Occipital lobe (tissue), 3 donors: ENCODE measurements at places on chromosomes 16 and 17. TPM values are rescaled to one million over a fixed set of nuclear protein-coding genes. Genes with fewer than 3 reads are reported as not detected.

GRCh38 chr17:78898947-78899346 is 4.1 kb downstream of the CEP295NL start:
- no peak for DNase-seq

- DNase-seq: no peak
These were observed 1.5 kb downstream of the CACNA1H start for GRCh38 chr16:1154291-1154886.

- DNase-seq: no peak
These were observed 17.8 kb downstream of the RARA start for GRCh38 chr17:40326832-40327199.

- DNase-seq: no peak
These were observed 33.7 kb downstream of the GDE1 start for GRCh38 chr16:19488213-19488640.

- DNase-seq: no peak
These were observed 71.3 kb upstream of the BCAR1 start for GRCh38 chr16:75322740-75323139.

GRCh38 chr17:66416207-66416940 is 114.0 kb downstream of the PRKCA start:
- no peak for DNase-seq

DNA sequence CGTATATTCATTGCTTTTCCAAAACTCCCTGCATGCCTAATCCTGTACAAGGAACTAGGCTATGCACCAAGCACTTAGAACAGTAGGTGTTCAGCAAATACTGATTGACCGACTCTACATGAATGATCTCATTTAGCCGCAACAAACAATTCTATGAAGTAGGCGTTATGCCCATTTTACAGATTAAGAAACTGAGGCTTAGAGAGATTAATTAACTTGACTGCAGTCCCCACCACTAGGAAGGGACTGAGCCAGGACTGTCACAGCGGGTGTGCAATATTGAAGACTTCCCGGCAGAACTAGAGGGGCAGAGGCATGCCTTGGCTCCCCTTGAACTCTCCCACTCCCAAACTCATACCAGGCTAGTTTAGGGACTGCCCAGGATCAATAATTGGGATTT is 10.5 kb upstream of the N4BP1 start:
- DNase-seq: no peak

GRCh38 chr16:87740441-87740840 is 25.3 kb downstream of the KLHDC4 start:
- DNase-seq: no peak

DNA sequence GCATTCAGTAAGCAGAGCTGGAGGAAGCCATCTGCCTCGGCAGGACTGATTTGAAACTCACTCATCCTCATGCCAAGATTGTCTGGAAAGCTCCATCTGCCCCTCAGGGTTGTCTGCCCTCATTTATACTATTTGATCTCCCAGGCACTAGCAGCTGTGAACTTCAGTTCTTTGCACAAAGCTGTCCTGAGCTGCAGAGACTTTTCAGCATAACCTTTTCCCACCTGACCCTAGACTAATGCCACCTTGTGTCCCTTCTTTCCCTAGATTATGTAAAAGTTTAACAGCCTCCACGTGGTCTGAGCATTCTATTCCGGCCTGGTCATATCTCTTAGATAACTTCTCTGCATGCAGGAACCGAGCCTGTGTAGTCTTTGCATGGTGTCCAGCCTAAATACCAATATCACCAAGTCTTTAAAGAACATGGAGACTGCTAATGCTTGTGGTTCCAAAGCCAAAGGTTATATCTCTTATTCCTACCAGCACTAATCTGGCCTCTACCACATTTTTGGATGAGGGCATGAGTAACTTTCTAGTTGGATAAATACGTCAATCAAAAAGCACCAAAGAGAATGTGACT is 29.1 kb downstream of the STAT5A start:
- DNase-seq: no peak

GRCh38 chr16:88497561-88498462 is 44.7 kb downstream of the ZFPM1 start:
- DNase-seq: no peak

GRCh38 chr17:6599364-6599763 is 41.1 kb downstream of the KIAA0753 start:
- no peak for DNase-seq

DNA sequence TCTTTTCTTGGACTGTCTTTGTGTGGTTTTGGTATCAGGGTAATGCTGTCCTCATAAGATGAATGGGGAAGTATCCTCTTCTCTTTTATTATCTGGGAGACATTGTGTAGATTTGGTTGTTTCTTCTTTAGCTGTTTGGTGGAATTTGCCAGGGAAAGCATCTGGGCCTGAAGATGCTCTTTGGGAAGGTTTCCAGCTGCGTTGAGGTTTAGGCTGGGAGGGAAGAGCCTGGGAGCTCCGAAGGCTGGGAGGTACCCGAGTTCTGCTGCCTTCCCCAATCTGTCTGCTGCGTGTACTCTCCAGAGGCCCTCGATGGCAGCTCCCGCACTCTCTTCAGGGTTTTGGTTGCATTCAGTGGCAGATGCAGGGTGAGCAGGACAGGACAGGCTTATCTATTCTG is 25.6 kb upstream of the CRISPLD2 start:
- DNase-seq: no peak

GRCh38 chr17:31530391-31530985 is 139.0 kb downstream of the RAB11FIP4 start:
- no peak for DNase-seq

DNA sequence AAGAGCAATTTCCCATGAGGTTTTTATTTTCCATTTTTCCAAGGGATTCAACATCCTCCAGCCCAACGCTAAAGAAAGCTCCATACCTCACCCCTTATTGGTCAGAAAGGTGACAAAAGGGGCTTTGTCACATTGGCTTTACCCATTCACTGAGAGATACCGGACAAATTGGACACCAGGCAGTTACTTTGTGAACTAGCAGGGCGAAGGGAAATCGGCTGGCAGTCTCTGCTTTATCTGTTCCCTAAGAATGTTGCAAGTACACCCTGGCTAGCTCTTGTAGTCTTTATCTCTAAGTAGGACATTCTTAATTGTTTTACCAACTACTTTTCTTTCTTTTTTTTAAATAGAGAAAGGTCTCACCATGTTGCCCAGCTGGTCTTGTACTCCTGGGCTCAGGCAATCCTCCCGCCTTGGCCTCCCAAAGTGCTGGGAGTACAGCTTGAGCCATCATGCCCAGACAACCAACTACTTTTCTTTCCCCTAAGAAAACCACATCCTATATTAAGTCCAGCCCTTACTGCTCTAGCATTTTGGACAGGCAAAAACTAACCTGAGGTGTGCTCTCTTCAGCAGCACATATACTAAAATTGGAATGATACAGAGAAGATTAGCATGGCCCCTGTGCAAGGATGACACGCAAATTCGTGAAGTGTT is 16.8 kb downstream of the PRPSAP1 start:
- no peak for DNase-seq

DNA sequence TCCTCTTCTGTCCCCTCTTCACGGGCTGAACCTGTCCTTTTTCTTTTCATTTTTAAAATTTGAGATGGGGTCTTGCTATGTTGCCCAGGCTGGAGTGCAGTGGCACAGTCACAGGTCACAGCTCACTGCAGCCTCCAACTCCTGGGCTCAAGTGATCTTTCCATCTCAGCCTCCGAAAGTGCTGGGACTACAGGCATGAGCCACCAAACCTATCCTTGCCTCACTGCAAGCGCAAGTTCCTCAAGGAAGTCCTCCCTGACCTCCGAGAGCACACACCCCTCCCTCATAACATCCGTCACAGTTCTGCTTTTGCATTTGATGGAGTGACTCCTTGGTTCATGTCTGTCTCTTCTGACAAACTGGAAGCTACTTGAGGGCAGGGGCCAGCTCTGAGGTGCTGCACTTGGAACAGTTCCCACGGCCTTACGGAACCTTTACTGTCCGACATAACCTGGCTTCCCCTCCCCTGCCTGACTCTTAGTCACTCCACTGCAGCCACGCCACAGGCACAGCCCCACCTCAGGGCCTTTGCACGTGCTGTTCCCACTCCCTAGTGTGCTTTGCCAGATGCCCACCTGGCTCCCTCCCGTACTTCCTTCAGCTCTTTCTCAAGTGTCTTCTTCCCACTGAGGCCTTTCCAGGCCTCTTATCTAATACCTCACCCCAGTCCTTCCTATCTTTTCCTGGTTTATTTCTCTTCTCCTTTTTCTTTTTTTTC is 4.4 kb downstream of the TBX6 start:
- no peak for DNase-seq

GRCh38 chr17:8887834-8888703 is 20.6 kb upstream of the PIK3R6 start:
- no peak for DNase-seq

GRCh38 chr17:46212634-46213435 is 19.6 kb upstream of the KANSL1 start:
- no peak for DNase-seq

- no peak for DNase-seq
These were observed 62.4 kb upstream of the MTMR4 start for GRCh38 chr17:58576679-58577367.

DNA sequence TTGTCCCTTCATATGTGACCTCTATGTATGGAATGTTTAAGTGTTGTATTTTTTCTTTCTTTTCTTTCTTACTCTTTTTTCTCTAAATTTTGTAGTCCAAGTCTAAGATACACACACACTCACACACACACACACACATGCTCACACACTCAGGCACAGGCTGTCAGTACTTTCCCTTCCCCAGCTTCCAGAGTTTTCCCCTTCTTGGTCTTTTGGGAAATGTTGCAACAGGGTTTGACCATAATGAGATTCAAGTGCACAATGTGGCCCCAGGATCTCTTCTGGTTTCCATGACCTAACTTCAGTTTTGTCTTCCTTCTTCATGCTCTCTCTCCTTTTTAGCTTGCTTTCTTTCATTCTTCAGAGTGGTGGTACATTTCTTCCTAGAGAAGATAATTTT is 289.8 kb upstream of the FOXF1 start:
- DNase-seq: no peak

DNA sequence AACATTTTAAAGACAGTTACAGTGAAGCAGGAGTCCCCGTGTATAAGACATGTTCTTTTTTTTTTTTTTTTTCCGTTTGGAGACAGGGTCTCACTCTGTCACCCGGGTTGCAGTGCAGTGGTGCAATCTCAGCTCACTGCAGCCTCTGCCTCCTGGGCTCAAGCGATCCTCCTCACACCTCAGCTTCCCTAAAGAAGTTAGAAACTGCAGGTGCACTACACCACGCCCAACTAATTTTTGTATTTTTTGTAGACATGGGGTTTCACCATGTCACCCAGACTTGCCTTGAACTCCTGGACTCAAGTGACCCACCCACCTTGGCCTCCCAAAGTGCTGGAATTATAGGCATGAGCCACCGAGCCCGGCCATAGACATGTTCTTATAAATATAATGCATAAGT is 3.0 kb downstream of the EVI2B start:
- DNase-seq: no peak

DNA sequence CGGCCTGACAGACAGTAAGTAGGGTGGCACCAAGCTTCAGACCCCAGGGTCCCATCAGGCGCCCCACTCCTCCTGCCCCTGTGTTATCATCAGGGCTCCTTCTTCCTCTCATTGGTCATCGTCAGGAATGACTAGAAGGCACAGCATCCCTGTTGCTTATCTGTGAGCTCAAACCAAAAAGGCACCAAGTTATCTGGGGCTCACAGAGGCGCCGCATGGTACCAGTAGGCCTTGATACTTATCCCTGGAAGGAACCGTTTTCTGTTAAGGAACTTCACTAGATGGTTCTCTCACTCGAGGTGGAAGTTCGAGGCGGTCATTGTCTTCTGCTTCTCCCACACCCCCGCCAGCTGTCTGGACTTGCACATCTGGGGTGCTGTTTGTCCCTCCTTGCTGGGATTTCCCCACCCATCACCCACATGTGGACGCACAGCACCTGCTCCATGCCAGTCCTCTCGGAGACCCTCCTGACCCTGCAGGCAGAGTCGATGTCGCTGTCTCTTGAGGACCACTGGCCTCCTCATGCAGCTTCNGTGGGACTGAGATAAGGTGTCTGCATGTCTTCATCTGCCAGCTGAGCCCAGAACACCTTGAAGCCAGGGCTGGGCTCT is 52.1 kb downstream of the METRNL start:
- DNase-seq: no peak

DNA sequence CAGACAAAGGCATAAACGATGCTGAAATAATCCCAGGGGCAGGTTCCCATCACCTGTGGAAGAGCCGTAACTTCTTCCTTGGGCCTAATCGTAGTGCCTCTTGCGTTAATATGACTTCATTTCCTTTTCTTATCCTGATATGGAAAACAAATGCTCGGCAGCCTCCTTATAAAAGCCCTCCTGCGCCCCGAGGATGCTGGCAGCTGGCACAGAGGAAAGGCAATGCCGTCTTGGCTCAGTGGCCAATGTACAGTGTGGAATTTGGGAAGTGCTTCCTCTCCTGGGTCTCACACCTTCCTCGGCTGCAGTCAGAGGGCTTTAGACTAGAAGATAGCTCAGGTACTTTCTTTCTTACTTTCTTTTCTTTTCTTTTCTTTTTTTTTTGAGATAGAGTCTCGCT is 3.4 kb downstream of the SCN4A start:
- no peak for DNase-seq

- no peak for DNase-seq
These were observed 51.2 kb upstream of the NKD1 start for GRCh38 chr16:50496990-50497389.

GRCh38 chr16:807347-808084 is 7.0 kb upstream of the GNG13 start:
- peak; percentile 74 for DNase-seq

DNA sequence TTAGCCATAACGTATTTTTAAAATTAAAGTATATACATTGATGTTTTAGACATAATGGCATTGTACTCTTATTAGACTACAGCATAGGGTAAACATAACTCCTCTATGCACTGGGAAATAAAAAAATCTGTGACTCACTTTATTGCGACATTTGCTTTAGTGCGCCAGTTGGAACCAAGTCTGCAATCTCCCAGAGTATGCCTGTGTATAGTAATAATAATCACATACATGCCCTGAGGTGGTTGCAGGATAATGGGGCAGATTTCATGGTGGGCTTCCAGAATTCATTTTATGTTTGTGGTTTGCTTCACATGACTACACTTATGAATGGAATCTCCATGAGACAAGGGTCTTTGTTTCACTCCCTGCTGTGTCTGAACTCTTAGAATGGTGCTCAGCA is 66.9 kb upstream of the N4BP1 start:
- no peak for DNase-seq

Gene PIPOX
- 4.1 TPM for total RNA-seq

Gene KIF1C
- 12.5 TPM for total RNA-seq

Gene CDH16
- not detected for total RNA-seq

Gene KCNJ2
- total RNA-seq: 10.3 TPM

Gene GRIN2A
- 10.9 TPM for total RNA-seq

Gene SMIM36
- not detected for total RNA-seq

Gene CCL1
- total RNA-seq: 0.47 TPM

Gene DNASE1L2
- 1.7 TPM for total RNA-seq

Gene STH
- 3.9 TPM for total RNA-seq
